Brain (organoid and tissue), 16 donors: ENCODE measurements at places on chromosomes 7 and 10. TPM values are rescaled to one million over a fixed set of nuclear protein-coding genes. Genes with fewer than 3 reads are reported as not detected.

P4HA1 gene
- 9.6 TPM for polyA plus RNA-seq

IKZF1 gene
- polyA plus RNA-seq, result 0.42 TPM

NUTM2A gene
- polyA plus RNA-seq, result 1.5 TPM

SUN3 gene
- not detected for polyA plus RNA-seq

CPA4 gene
- polyA plus RNA-seq, result 0.34 TPM

PLEKHS1 gene
- not detected for polyA plus RNA-seq

TAS2R4 gene
- polyA plus RNA-seq, result 0.17 TPM
